Trophoblast cell (in vitro differentiated cells and primary cell): ENCODE measurements at places on chromosomes 3 and 15.

- DNase-seq: no peak
These were observed 185.8 kb upstream of the NR2F2 start for GRCh38 chr15:96144734-96145133.

GRCh38 chr3:117165601-117166051 is 456.0 kb downstream of the TUSC7 start:
- DNase-seq: peak; percentile 80

GRCh38 chr3:55649554-55649953 is 162.4 kb upstream of the WNT5A start:
- no peak for DNase-seq

GRCh38 chr3:69354948-69355347 is 30.9 kb downstream of the FRMD4B start:
- DNase-seq: no peak

DNA sequence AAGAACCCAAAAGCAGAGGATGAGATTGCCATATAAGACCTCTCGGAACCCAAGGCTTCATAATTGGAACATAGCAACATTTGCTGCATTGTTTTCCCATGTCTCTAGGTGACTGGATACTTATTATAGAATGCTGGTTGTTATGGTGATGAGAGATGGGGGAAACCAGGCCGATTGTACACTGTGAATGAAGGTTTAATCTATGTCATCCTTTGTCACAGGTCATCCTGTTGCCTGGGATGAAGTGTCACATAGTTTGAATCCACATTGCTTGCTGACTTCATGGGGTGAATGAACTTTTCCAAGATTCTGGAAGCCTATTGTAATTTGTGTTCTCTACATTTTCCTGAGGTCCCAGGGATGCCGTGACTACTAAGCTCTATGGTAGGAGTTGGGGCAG is 41.8 kb downstream of the CLEC3B start:
- DNase-seq: no peak

DNA sequence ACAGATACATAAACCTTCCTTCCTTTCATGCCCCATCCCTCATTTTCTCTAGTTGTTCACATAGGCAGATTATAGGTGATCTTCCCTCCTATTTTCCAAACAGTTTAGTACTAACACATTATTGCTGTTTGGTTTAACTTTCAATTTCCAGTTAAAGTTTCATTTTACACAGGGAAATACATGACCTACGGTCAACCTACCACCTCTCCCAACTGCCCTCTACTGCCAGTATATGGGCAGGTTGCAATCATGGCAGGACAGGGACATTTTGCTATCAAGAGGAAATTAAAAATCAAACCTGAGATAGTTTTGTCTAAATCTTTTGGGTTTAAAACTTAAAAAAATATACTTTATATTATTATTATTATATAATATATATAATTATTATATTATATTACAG is 26.1 kb upstream of the TFDP2 start:
- DNase-seq: no peak

- no peak for DNase-seq
These were observed 199.5 kb upstream of the TBL1XR1 start for GRCh38 chr3:177396733-177397132.

DNA sequence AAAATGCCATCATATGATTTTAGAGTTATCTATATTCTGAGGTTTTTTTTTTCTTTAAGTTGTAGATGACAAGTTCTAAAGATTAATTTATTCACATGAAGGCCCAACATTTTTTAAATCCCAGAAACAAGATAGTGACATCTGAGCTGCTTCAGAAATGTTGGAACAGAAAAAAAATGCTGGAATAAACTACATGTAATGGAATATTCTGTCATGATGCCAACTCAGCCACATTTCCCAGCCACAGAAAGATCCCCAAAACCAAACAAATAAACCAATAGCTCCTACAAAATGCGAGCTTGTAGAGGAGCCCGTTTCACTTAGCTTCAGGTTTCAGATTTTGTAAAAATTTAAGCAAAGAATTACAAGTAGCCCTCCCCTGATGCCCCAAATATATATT is 111.0 kb upstream of the MYO5C start:
- no peak for DNase-seq

DNA sequence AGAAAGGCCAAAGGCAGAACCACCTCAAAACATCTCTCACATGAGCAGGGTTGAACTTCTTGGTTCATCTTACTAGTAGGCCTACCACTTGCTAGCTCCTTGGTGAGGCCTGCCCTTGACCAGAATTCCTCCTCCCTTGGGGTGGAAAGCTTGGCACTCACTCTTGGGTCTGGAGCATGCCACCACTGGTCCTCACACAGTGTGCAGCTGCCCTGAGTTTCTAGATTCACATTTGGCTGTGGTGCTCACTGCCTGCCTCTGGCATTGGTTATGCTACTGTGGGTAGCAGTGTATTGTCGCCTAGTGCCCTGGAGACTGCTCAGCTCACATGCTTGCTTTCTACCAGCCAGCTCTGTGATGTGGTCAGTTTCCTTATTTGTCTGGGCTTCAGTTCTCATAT is 23.7 kb downstream of the OXNAD1 start:
- DNase-seq: no peak

GRCh38 chr15:86392296-86392695 is 312.6 kb downstream of the AGBL1 start:
- DNase-seq: no peak

DNA sequence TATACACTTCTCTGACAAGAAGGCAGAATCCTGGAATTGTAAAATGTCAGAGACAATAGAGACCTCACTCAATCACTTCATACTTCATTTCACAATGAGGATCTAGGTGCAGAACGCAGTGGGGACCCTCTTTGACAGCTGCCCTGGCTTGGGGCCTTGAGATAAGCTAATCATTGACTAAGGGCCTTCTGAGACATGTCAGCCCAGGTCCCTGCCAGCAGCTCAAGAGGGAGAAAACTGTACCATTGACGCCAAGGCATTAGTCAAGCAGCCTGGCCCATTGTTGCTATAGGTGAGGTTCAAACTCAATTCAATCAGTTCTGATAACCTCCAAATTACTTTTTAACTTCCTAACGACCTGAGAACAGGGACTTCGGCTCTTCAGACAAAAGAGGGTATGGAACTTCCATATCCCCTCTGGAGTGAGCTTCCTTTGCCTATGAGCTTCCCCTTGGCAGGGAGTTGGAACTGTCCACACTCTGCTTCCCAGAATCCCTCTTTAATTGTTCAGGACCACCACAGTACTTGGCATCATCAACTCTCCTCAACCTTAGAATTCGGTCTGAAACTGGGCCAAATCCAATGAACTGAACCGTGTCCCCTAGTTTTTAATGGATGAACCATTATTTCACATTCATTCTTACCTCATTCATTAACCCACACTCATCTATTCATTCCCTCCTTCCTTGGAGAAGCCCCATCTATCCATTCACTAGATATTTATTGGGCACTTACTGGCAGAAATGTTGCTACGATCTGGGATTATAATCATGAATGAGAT is 1.5 kb upstream of the CYP8B1 start:
- DNase-seq: no peak

DNA sequence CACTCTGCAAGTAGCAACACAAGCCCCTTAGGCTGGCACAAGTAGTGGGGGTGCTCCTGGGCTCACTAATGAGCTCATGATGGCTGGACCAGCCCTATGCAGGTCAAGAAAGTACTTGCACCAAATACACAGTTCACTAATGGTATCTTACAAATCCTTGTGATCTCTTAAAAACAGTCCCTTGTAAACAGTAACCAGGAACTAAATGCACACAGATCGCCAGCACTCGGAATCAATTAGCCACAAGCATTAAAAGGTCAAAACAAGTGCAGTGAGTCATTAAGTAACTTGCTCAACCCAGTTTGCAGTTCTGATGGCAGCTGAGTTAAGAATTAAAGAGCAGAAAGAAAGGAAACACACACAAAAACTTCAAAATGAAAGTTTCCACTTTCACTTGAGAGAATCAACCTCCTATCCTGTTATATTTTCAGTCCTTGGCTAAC is 43.2 kb downstream of the ARHGEF3 start:
- peak; percentile 43 for DNase-seq

GRCh38 chr3:107868449-107868848 is 222.4 kb downstream of the CD47 start:
- DNase-seq: no peak

DNA sequence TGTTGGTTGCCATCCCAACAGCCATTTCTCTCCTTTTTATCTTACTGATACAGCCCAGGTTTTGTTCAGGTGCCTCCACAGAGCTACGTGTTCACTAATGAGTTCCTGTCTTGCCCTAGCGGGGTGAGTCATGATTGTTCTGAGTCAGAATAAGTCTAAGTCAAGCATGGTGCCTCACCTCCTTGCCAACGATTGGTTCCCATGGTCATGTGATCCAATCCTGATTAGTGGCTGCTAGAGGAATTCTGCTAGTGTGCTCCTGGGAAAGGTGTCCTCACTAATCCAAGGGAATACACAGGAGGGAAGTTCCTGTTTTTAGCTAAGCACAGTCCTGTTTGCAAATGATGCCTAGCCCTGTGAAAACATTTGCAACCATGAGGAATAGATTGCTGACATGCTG is 99.8 kb downstream of the NSUN3 start:
- peak; percentile 20 for DNase-seq

- no peak for DNase-seq
These were observed 22.8 kb downstream of the MORF4L1 start for GRCh38 chr15:78895471-78895870.

- no peak for DNase-seq
These were observed 490.7 kb downstream of the RBMS3 start for GRCh38 chr3:29771602-29772001.

DNA sequence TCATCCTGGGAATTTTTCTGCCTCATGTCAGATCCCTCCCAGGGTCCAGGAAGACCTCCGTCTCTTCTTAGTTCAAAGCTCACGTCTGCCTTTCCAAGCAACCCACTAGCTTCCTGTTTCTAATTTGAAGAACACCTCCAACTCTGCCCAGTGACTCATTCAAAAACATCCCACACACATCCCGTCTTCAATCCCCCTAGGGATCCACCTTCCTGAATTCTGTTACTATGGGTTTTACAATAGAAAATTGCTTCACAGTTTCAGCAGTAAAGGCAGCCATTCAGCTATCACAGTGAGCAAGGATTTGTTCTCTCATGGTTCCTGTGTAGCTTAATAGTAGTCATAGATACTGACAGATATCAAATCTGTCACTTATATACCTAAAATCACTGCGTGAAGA is 308.3 kb upstream of the CCDC54 start:
- DNase-seq: no peak

GRCh38 chr3:30704931-30705890 is 98.8 kb downstream of the TGFBR2 start:
- DNase-seq: no peak

DNA sequence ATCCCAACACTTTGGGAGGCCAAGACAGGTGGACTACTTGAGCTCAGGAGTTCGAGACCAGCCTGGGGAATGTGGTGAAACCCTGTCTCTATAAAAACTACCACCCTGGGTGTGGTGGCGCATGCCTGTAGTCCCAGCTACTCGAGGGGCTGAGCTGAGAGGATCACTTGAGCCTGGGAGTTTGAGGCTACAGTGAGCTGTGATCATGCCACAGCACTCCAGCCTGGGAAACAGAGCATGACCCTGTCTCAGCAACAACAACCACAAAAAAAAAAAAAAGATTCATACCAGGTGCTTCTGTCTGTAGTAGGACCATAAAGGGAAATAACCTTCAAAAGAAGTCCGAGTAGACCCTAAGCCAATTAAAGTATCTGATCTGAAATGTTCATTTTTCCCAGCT is 94.5 kb downstream of the SERPINI1 start:
- no peak for DNase-seq

DNA sequence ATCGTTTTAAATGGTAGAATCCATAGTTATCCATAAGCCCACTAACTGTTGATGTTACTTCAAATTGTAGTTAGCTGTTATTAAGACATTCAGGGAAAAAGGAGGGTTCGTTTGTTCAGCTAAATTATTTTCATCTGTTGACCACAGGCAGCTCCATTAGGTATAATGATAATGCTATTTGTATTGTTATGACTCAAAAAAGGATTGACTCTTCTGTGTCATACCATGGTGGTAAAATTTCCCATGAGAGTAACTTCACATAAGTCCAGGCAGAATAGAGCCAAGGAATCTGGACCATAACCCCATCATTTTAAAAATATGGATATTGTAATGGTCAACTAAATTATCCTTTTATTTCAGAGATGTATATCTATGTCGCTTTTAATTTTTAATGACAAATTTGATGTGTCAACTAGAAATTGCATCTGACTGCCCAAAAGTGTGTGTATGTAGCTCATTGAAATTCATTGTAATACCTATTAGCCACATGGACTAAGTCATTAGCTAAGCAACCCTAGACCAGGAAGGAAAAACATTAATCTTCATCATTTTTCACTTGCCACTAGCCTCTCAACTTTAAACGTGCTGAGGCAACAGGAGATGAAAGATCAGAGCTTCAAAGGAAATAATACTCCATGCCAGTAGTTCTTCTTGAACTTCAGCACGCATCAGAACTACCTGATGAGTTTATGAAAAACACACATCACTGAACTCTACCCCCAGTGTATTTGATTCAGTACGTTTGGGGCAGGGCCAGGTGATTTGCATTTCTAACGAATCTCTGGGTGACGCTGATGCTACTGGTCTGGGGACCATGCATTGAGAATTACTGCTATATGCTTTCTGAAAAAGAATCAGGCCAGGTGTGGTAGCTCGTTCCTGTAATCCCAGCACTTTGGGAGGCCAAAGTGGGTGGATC is 537.7 kb downstream of the UNC13C start:
- DNase-seq: no peak

- peak; percentile 20 for DNase-seq
These were observed 34.4 kb downstream of the RAF1 start for GRCh38 chr3:12629560-12629959.
